ENCODE measurements at places on chromosomes 4 and X.

DNA sequence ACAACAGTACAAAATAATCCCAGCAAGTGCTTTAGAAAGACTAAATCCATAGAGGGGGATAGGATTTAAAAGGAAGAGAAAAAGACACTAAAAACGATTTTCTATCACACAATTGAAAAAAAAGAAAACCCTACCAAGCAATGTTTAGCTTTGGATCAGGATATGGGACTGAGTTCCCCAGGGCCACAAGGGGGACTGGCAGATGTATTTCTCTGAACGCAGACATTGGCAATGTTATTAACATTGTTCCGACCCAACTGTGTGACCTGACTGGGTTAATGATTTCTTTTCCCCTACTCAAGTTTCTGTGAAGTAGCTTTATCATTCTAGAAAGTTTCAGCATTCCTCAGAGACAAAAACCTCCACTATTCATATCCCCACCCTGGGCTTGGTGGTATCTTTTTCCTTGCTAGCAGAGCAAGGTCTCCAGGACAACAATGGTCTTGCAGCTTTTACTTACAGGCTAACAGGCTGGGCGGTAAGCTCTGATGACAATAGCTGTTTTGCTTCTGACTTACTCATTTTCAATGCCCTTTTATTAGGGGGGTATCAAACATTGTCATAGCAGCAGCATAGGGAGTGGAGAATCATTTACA lies 25.8 kb downstream of the SLC7A11 start:
- no peak for DNase-seq

GRCh38 chr4:173835903-173836302 lies 305.9 kb upstream of the HAND2 start:
- no peak for DNase-seq

- DNase-seq = no peak
Observed at GRCh38 chr4:3851211-3851610, 85.0 kb downstream of the ADRA2C start.

DNA sequence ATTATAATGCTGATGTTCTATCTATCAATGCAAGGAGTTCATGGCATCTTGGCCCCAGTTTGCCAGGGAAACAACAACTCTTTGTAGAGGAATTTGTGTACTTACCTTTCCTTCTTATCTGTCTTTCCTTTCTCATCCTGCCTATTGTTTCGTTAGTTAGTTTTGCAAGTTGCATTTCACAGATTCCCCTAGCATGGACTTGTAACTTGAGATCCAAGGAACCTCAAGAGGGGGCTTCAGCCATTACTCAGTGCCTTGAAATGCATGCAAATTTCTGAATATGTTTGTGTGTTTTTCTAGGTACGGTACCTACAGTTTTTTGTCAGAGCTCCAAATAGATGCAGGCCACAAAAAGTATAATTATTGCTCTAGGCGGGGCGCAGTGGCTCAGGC lies 203.6 kb downstream of the LDB2 start:
- DNase-seq = no peak

DNA sequence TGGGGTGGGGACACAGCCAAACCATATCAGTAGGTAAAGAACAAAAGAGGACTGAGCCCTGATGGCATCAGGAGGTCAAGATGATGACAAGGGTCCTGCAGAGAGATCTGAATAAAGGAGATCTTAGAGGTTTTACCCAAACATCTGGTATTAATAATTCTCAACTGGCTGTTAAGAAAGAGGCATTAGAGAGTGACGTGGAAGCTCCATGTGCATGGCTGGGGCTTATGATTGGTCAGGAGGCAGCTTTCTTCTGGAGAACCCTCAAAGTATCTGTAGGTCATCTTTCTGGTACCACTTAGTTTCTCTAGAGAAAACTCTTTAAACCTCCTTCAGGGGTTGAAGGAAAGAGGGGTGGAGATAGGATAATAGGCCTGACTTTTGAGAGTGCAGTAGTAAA lies 18.7 kb downstream of the MGST2 start:
- DNase-seq = no peak

- DNase-seq = no peak
Observed at GRCh38 chr4:122827879-122828601, 1.4 kb downstream of the FGF2 start.
